ENCODE measurements at places on chromosomes 2 and 18.

GRCh38 chr2:10678225-10678624, 11.6 kb downstream of the NOL10 start:
- no peak for DNase-seq

GRCh38 chr18:60698901-60699300, 326.3 kb upstream of the MC4R start:
- no peak for DNase-seq

DNA sequence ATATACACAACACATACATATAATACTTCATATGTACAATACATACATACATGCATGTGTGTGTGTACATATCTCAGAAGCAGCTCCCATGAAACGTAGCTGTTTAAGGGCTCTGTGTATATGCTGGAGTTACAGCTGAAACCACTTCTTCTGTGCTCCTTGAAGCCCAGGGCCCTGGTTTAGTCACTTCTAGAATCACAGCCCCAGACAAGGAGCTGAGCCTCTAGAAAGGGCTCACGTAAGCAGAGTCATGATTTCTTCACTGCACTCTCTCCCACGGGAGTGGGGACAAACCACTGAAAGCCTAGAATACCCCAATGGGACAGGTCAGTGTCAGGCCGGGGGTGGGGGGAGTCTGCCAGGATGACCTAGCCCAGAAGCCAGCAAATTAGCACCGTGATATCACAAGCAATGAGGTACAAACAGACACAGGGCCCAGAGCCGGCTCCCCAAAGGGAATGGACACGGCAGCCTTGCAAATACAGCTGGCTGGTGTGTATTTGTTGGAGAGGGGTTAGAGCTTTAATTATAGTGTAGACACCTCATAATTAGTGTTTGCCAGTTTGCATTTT, 90.3 kb downstream of the C1QL2 start:
- no peak for DNase-seq

GRCh38 chr2:101329026-101329425, 20.5 kb upstream of the RNF149 start:
- no peak for DNase-seq

- DNase-seq: no peak
Measured at GRCh38 chr18:22828171-22828570, 105.0 kb upstream of the RBBP8 start.

- no peak for DNase-seq
Measured at GRCh38 chr2:84482603-84483002, 23.5 kb upstream of the SUCLG1 start.

DNA sequence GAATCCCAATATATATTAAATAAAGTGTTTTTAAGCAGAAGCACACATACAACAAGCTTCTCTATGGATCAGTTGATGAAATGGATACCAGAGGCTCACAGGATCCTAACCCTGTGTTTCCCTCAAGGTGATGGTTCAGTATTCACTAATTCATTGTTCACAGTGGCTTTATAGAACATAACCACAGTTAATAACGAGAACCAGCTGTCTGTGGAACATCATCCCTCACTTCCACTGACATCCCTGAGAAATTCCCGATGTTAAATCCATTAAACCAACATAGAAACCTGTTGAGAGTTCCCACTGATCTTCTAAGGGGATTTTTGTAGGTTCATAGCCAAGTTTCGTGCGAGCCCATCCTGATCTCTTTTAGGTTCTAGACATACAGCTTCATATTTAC, 29.0 kb downstream of the CCDC195 start:
- DNase-seq: no peak

- DNase-seq: no peak
Measured at GRCh38 chr2:1656961-1657841, 87.1 kb downstream of the PXDN start.
